Stimulated activated CD4-positive, alpha-beta T cell treated with anti-CD3 and anti-CD28 coated beads, TNF-alpha, amount 100 ng/mL, for 24 hours (primary cell): ENCODE measurements at places on chromosomes 16 and 17.

DNA sequence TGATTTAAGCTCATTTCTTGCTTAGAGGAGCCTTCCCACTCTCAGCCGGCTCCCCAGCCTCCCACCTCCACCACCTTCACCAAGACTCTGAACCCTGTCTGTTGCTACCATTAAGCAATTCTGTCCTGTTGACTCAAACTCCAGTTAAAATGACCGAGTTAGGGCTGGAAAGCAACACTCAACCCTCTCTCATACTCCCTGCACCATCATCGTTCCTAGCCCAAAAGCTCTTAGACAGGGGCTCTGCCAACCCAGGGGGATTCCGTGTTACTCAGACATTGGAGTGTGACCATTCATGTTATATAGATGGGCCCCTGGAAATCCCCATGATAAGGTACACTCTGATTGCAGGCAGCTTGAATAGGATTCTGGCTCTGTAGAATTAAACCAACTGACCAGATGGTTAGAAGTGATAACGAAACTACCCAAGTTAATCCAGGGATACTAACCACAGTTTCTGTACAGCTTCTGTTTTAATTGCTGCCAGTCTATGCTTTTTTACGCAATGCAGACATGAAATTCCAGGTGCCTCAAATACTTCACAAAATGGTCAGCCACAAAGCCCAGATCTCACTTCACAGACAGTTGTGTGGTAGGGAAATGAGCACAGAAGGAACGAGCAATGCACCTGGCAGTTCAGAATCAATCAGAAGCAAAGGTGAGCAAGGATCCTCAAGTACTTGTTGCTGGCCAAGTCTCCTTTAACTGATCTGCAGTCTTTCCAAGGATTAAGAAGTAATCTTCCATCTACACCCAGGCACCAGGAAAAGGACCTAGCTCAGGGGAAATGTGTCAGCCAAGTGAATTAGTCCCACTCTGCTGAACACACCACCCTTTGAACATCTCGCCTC, 2.1 kb downstream of the SSTR2 start:
- DNase-seq: no peak

- DNase-seq: no peak
Measured at GRCh38 chr17:59845595-59846393, 46.9 kb downstream of the TUBD1 start.

GRCh38 chr17:15456972-15457722, 10.3 kb downstream of the CDRT4 start:
- no peak for DNase-seq

GRCh38 chr17:81295676-81296381, 722 bp upstream of the SLC38A10 start:
- DNase-seq: peak; percentile 45

DNA sequence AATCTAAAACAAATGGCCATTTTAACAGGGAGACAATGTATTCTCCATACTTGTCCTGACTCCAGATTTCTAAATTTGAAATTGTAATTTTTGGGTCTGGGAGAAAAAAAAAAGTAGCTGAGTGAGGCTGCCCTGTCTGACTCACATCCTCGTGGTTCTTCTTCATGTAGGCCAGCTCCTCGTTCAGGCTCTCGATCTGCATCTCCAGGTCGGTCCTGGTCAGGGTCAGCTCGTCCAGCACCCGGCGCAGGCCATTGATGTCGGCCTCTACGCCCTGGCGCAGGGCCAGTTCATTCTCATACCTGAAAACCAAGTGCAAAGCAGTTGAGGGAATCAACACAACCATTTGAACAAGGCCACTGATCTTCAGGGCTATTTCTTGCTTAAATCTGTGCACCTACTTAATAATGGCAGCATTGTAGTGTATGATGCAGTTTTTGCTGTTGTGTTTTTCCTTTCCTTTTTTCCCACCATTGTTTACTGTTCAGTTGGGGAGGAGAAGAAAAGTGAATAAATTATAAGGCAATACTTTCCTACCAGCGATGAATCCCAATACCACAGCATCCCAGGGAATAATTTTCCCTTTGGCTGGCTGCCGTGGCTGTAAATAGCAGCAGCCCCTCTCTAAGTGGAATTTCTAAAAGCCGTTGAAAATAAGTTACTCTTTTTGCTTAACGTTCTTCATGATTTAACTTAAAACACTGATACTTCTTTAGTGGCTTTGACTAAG, 2.2 kb downstream of the KRT12 start:
- DNase-seq: no peak

DNA sequence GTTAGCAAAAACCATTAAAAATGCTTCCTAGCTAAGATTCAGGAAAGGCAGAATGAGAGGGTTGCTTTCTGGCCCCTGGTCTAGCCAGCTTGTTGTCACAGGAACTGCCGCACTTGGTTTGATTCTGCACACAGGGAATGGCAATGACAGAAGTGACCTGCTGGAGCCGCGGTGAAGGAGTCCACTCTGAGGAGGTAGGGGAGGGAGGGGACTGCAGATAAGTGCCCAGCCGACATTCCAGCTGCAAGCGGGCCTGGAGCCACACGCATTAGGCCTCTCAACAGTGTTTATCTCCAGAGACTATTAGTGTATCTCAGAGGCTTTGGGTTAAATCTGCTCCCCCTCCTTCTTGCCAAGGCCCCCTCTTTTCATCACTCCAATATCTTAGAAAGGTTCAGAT, 38.6 kb downstream of the CDRT15 start:
- no peak for DNase-seq

GRCh38 chr17:49434821-49435670, 20.4 kb upstream of the PHB1 start:
- no peak for DNase-seq

DNA sequence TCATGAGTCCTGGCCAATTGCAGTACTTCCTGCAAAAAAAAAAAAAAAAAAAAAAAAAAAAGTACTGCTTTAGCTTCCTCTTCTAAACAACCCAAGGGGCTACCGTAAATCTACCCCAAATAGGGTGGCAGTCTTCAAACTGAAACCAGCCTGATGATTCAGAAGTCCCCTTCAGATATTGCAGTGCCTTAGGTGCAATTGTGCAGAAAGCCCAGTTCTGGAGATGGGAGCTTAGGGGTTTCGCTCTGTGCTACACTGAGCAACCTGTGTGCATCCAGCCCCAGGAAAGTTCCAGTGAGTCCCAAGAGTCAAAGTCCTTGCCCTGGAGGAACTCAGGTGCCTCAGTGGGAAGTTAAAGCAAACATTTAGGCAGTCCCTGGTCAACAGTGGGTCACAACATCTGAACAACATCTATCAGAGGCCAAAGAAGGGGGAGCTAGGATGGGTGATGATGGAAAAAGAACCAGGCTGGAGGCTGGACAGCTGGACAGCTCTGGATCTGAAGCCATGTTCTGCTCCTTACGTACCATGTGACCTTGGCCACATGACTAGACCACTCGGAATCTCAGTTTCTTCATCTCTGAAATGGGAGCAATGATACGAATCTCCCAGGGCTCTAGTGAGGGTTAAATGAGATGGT, 6.7 kb upstream of the CIITA start:
- DNase-seq: no peak

- no peak for DNase-seq
Measured at GRCh38 chr16:50478773-50479149, 69.4 kb upstream of the NKD1 start.

- DNase-seq: no peak
Measured at GRCh38 chr17:814371-814770, 32.2 kb downstream of the MRM3 start.

GRCh38 chr16:46974352-46974751, 878 bp upstream of the DNAJA2 start:
- DNase-seq: no peak

GRCh38 chr16:67284699-67285646, 5.6 kb downstream of the PLEKHG4 start:
- no peak for DNase-seq

GRCh38 chr16:13999895-14000425, 71.2 kb upstream of the MRTFB start:
- DNase-seq: no peak

- DNase-seq: no peak
Measured at GRCh38 chr16:49596648-49597291, 223.2 kb downstream of the C16orf78 start.

DNA sequence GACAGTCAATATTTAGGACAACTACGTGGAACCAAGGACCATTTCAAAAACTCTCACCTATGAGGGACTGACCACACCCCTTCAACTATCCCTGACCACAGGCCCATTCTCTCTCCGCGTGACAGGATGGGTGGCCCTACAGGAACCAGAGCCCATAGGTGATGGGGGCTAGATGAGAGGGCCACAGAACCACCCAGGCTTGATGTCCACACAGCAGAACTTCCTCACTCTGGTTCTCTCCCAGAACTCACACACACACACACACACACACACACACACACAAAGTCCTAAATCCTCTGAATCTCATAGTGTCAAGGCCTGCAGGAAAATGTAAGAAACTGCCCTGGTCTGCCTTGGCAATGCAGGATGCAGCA, 1.5 kb downstream of the ZNF319 start:
- no peak for DNase-seq

- no peak for DNase-seq
Measured at GRCh38 chr16:89583197-89583894, 7.8 kb downstream of the CPNE7 start.

- DNase-seq: no peak
Measured at GRCh38 chr17:59361386-59361785, 29.9 kb downstream of the YPEL2 start.

- DNase-seq: no peak
Measured at GRCh38 chr16:31216422-31217135, at the start of gene PYDC1. Gene PYDC1 (minus strand): TSS chr16:31217135. CDS start chr16:31217028, 107 bp downstream.

GRCh38 chr17:75078284-75079022, 9.3 kb upstream of the SLC16A5 start:
- DNase-seq: no peak

- peak; percentile 51 for DNase-seq
Measured at GRCh38 chr16:58198022-58198683, at the start of gene CSNK2A2. Gene CSNK2A2 (minus strand): TSS chr16:58198106. CDS start chr16:58197736, 370 bp downstream.

DNA sequence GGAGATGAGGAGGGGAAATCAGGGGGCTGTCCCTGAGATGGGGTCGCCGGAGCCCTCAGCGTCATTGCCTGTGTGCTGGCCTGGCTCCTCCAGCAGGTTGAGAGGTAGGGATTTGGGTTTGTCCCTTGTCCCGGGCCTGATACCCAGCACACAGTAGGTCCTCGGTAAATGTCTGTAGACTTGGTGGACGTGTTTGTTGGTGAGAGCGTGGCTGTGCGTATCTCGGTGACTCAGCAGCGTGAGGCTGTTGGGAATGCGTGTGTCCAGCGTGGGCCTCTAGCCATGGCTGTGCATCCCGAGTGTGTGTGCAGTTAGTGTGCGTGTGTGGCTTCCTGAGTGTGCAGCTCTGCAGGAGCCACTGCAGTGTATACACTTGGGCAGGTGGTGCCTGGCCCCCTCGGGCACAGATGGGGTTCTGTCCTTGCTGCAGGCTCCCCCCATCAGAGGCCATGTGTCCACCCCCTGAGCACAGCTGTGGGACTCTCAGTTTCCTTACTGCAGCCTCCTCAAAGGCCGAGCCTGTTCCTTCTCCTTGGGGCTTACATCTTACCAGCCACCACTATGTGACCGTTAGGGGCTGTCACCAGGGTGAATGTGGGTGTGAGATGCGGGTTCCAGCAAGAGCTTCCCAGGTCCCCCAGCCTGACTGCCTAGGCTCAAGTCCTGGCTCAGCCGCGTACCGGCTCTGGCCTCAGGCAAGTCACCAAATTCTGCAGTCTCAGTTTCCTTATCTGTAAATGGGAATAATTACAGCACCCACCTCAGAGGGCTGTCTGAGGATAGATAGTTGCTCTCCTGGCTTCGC, 5.7 kb downstream of the NECAB2 start:
- no peak for DNase-seq

- no peak for DNase-seq
Measured at GRCh38 chr16:82203198-82203597, 33.2 kb upstream of the MPHOSPH6 start.

DNA sequence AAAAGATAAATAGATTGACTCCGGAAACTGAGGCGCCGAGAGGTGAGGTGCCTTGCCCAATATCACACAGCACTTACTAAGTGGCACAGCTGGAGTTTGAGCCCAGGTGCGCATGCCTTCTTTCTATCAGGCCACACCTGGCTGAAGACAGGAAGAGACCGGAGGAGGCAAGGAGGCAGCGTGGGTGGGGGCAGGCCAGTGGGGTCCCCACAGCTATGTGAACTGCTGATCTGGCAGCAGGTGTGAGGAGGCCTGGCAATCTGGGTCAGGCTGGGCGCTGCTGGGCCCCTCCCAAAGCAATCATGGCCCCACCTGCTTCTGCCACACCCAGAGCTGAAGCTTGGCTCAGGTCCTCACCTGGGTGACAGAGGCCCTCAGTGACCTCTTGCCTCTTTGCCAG, 1.9 kb upstream of the GDPD3 start:
- DNase-seq: no peak

DNA sequence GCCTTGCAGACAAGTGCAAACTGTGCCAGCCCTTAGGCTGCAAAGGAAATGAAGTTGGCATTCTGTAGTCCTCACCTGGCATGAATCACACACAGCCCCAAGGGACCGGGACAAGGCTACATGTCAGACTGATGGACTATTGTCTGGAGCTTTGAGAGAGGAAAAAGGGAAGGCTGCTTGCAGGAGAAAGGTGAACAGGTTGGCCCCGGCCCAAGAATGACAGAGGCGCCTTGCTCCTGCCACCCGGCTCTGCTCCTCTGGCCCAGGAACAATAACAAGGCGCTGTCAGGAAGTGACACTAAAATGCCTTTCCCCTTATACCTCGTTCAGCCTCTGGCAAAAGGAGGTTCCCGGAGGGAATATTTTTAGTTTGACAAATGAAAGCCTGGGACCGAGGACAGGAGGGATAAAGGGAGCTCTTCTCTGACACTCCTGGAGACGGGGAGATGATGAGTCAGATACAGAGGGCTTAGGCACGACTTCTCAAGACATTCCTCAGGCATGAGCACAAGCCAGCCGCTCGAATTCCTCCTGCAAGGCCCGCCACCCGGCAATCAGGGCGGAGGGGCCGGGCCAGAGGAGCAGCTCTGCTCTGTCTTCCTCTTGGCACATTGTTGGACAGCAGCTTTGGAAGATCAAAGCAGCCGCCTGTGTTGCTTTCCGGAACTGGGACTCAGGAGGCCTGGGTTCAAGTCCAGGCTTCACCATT, 105.8 kb downstream of the NOG start:
- no peak for DNase-seq

- no peak for DNase-seq
Measured at GRCh38 chr16:83799336-83799735, 8.4 kb upstream of the HSBP1 start.

DNA sequence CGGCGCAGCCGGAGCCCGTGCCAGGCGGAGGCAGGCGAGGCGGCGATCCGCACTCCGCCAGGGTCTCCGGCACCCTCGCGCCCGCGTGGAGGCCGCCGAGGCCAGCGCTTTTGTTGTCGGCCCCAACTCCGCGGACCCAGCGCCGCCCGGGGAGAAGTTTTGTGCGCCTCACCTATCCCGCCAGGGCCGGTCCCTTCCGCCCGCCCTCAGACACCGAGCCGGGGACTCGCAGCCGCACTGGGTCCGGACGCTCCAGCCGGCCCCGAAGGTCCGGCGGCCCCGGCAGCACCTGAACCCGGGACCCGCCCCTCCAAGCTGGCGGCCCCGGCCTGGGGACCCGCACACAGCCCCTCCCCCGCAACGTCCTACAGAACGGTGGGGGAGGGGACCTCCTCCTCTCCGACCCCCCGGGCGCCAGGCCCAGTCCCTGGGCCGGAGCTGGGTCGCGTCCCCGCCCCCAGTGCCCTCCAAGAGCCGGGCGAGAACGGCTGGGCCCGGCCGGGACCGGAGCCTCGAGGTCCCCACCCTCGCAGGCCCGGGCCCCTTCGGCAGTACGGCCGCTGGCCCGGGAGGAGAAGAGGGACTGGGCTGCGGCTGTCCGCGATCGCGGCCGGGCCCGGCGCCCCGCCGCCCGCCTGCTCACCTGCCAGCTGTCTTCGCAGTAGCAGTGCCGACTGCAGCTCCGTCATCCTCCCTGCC, 698 bp downstream of the UBE2G1 start:
- peak; percentile 34 for DNase-seq
